ENCODE measurements at places on chromosomes 3 and 15.

DNA sequence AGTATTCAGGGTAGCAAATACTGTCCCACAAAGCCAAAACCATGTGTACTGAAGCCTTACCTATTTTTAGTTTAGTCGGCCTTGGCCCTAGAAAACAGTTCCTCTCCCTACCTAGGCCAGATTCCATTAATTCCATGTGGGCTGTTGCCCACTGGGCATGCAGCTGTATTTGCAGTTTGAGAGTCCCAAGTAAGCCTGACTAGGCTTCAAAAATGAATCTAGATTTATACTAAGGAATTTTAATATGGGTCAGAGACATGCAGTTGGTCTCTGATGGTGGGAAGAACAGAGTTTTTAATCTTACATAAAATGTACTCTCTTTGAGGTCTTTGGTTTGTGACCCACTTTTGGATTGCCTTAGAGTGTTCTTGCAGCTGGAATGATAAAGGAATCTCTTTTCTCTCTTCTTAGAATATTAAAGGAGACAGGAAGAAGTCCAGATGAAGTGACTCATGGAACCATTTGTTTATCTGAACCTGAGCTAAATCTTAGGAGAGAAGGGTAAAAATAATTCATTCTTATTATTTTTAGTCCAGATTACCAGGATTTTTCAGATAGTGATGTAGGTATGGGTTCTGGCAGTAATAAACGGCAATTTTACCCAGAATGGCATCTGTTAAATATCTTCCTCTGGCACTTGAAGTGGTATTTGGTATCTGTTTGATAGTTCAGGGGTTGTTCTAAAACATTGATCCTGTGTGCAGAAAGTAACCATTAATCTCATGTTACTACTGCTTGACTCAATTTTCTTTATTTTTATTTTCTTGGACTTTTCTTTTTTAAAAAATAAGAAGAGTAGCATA lies 33.8 kb downstream of the GLCE start:
- DNase-seq: no peak

GRCh38 chr15:71273731-71274447 lies 158.6 kb downstream of the THSD4 start:
- no peak for DNase-seq

DNA sequence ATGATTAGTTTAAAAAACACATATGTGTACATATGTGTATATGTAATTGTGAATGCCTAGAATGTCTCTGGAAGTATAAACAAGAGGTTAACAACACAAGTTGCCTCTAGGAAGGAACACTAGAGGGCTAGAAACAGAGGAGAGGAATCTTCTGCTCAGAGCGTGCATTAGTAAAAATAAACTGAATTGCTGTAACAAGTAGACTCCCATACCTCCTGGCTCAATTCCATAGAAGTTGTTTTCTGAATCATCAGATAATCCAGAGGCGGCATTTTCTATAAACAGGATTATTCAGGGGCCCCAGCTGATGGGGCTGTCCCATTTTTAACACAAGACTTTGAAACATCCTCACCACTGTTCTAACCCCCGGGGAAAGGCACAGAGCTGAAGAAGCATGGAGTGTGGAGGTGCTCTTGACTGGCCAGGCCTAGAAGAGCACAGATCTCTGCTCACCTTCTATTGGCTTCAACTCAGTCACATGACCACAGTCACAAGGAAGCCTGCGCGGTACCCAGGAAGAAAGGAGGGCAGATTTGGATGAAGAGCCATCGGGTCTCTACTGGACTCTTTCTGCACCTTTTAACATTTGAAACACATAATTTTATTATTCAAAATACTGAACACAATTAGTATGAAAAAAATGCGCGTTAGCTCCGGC lies 145.7 kb downstream of the TLE3 start:
- peak; percentile 78 for DNase-seq

- no peak for DNase-seq
Measured at GRCh38 chr15:64099379-64099778, 3.6 kb downstream of the SNX1 start.

DNA sequence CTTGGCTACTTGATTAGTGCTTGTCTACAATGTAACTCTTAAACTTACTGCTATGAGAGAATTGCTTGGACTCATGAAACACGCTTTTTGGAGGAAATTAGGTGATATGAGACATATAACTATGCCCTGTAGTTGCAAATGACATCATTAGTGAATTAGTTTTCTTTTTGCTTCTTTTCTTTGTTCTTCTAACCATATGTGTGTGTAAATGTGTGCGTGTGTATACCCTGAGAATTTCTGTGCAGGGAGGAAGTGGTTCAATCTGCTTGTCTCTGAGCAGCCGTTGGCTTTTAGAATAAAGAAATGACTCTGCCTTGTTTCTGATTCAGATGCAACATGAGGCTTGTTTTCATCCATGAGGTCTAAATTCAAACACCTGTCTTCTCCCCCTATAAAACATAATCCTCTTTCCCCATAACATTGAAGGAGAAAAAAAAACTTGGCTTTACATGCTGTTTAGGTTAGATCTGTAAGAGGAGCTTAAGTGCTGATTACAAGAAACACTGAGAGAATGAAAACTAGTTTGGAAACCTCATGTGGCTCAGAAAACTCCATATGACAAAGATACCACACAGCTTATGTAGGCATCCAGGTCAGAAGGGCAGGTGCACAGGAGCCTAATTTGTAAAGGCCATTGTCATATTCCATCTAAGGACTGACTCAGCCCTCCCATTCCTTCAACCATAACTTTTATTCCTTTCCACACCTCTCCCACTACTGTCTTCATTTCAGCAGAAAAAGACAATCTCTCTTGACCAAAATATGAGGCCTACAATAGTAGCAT lies 30.5 kb upstream of the BLM start:
- DNase-seq: no peak

DNA sequence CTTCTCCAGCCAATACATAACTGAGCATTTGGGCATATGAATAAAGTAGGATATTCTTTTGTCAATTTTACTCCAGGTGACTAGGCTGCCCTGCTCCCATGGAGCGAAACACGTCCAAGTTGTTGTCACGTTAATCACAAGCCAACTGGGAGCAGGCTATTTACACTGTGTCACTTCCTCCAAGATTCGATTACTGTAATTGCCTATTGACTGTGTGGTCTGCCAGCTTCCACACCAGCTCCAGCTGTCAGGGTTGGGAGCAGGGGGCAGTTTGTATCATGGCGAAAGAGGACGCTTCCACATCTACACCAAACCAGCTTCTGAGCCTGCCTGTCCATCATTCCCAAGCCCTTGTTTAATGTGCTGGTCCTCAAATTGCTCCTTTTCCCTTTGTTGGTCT lies 89.2 kb upstream of the RORA start:
- DNase-seq: no peak

- no peak for DNase-seq
Measured at GRCh38 chr15:96029172-96029571, 301.3 kb upstream of the NR2F2 start.

DNA sequence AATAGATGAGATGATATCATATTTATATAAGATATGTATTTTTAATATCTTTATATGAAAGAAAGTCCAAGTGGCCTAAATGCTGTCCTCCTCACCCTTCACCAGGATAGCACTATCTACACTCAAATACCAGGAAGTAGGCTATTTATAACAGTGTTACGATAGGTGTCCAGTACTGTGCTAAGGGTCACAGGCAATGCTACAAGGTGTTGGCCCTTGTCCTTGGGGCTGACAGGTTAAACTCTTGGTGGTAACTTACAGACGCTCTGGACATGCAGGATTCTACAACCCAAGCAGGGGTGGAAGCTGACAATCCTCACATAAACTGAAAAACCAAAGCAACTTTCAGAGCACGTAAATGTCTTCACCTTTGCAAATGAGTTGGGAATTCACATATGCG lies 22.3 kb downstream of the NCEH1 start:
- DNase-seq: no peak

GRCh38 chr3:128804017-128804810 lies 75.2 kb upstream of the ACAD9 start:
- no peak for DNase-seq

DNA sequence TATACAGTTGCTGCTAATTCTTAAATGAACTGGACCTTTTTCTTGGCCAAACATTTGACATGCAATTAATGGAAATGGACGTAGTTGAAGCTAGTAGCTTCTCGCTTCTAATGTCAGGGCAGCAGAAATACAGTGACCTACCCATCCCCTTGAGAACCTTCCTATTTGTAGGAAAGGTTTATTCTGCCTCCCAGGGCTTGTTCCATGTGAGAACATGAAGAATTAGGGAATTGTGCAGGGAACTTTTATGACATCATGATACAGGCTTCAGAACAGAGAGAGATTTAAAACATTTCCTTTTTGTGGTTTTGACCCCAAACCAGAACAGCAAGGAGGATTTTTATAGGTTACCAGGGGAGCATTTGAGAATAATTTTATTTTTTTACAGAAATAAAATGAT lies 406.6 kb upstream of the PPP2R3A start:
- no peak for DNase-seq

GRCh38 chr15:92155934-92156333 lies 237.7 kb upstream of the ST8SIA2 start:
- no peak for DNase-seq

DNA sequence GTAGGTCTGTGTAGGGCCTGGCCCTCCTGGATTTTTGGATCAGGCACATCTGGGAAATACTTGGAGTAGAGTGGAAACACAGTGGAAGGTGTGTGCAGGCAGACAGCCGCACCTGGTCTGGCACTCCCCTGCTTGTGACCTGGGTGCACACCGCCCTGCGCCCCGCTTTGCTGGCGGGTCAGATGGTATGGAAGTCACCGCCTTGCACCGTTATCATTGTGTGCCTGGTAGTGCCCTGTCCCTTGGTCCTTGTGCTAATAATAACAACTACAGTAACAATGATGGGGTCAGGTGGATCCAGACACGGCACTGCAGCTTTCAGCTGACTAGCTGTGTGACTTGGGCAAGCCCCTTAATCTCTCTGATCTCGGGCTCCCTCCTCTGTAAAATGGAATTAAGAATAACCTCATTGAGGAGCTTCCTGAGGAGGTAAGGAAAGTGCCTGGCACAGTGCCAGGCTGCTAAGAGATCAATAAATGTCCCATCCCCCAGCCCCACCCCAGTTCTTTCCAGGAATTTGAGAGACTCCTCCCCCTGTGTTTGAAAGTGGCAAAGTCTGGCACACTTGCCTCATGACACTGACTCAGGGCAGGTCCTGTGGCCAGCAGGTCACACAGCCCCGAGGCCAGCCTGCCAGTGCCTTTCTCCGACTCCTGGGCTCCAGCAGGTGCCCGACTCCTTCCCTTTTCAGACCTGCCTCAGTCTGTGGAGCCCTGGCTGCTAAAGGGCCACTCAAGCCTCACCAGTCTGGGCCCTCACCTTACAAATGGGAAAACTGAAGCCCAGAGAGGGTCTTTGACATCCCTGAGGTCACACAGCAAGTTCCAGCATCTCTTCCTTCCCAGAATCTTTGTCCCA lies 9.8 kb downstream of the ISG20 start:
- no peak for DNase-seq

DNA sequence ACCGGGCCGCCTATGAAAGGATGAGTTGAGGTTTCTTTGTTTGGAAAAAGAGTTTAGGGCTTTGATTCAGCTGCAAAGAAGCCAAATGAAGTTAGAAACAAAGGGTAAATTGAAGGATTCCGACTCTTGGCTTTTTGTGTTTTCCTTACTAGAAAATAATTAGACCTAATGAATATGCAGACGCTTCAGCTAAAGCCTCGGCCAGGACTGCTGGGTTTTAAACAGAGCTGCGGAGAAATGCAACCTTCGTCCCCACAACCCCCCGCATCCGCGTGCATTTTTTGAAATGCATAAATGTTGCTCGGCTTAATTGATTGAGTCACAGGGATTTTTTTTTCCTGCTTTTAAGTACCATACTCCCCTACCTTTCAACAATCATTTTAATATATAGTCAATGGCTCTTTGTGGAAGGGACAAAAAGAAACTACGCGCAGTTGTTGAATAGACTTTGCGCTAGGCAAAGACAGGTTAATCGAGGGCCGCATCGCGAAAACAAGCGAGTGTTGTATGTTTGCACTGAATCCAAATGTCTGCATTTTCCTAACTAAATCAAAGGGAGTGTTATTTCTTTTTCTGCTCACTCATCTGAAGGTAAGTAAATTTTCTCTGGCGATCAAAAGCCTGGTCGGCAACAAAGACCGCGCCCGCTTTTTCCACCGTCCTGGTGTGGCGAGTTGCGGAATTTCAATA lies 1.3 kb upstream of the ZIC4 start:
- DNase-seq: no peak

GRCh38 chr3:115146032-115146417 lies 1.1 kb downstream of the ZBTB20 start:
- peak; percentile 64 for DNase-seq

- no peak for DNase-seq
Measured at GRCh38 chr3:188184649-188185048, 30.7 kb downstream of the LPP start.

- no peak for DNase-seq
Measured at GRCh38 chr3:12775226-12775625, 16.2 kb upstream of the TMEM40 start.

- no peak for DNase-seq
Measured at GRCh38 chr3:48952510-48953118, 34.0 kb downstream of the ARIH2 start.

DNA sequence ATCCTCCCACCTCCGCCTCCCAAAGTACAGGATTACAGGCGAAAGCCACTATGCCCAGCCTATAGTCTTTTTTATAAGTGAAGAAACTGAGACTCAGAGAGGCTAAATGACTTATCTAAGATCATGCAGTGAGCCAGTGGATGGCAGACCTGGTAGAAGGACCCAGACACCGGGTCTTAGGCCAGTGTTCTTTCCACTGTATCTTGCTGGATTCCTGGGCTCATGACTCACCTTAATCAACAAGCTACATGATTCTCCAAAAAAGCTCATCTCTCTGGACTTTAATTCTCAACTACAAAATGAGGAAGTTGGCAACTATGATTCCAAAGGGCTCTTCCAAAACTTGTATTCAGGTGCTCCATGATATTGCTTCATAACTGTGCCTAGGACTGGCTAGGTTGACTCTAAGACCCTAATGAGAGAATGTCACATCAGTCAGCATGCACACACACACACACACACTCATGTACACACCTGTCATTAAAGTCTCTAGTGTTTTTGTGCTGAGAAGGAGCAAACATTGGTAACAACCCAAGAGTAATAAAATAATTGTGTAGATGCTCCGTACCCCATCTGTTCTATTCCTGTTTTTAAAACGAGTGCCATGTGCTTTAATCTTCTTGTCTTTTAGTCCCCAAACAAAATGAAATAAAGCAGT lies 89.7 kb upstream of the SLC4A7 start:
- no peak for DNase-seq

DNA sequence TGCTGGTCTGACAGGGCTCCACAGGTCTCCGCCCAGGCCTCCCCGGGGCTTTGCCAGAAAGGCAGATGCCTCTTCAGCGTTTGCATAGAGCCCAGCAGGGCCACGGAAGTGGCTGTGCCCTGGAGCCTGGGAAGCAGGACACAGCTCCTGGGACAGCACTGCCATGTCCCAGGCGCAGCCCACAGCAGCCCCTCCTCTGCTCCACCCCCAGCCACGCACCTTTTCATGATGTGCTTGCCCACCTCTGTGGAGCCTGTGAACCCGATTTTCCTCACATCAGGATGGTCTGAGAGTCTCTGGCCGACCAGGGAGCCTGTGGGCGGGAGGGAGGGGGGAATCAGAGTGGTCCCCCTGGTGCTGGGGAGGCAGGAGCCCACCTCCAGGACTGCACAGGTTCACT lies 33.9 kb upstream of the SLC41A3 start:
- DNase-seq: no peak

All from NCI-H1105 treated with DMSO at 0.1 percent for 48 hours (cell line).